ENCODE measurements at places on chromosomes 11 and 22. TPM values are rescaled to one million over a fixed set of nuclear protein-coding genes. Genes with fewer than 3 reads are reported as not detected.

DNA sequence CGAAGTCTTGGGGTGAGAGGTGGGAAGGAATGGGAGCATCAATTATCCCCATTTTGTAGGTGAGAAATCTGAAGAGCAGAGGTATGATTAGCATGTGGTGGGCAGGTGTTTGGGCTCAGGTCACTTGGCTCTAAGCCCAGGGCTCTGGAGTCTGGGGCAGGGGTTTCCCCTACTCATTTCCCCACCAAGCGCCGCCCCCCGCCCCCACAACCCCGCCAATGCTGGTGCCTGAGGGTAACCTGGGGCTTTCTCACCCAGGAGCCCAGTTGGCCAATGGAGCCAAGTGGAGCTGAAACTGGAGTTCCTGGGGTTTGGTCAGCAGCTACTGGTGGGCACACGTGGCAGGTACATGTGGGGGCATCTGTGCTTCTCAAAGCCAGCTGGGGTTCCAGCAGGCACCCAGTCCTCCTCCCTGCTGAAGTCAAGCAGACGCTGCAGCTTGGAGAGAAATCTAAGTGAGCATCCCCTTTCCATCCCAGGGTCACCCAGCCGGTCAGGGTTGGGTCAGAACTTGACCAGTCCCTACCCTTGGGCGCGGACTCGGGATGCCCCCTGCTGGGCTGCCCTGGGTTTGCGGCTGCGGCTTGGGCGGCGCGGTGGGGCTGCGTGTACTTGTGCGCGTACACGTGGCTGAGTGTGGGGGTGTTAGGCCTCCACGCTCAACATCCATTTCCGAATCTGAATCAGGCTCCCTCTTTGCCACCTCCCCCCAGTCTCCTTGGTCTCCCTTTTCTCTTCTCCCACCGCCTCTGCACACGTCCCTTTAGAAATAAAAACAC is 1.7 kb upstream of the CHRM1 start:
- no peak overlapping the region for H3K27ac ChIP-seq
- DNase-seq, result no peak
- peaks cover 56% of the 10 kb centered on the region for H3K27me3 ChIP-seq
- H3K4me1 ChIP-seq, result peaks cover 70% of the 10 kb centered on the region

- H3K4me1 ChIP-seq, result peaks cover 43% of the 10 kb centered on the region
- no peak overlapping the region for H3K27ac ChIP-seq
- DNase-seq, result no peak
- peaks cover 43% of the 10 kb centered on the region for H3K36me3 ChIP-seq
- H3K4me3 ChIP-seq, result no peak overlapping the region
- no peaks in the 10 kb centered on the region for H3K27me3 ChIP-seq
Measured at GRCh38 chr11:61488651-61489291, 19.8 kb upstream of the LRRC10B start.

DNA sequence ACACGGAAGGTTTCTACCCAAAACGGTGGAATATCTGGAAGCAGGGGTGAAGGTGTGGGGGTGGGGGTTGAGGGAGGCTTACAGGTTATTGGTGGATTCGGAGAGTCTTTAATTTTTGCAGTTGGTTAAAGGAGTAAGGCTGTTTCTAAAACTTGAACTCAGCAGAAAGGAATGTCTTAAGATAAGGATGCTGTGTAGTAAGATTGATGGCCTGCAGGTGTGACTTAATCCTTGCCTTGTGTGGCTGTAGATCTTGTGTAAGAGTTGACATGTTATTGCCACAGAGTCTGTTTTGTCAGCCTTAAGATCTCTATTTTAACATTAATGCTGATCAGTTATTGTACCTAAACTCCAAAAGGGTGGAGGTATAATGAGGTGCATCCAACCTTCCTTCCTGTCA is 16.4 kb upstream of the OR6M1 start:
- H3K27me3 ChIP-seq, result no peaks in the 10 kb centered on the region
- DNase-seq, result no peak
- H3K36me3 ChIP-seq, result no peaks in the 10 kb centered on the region

- H3K4me1 ChIP-seq, result peaks cover 21% of the 10 kb centered on the region
- no peak for DNase-seq
- no peaks in the 10 kb centered on the region for H3K36me3 ChIP-seq
- no peak overlapping the region for H3K27ac ChIP-seq
Measured at GRCh38 chr22:37258005-37258752, 14.1 kb upstream of the RAC2 start.

Gene SLC6A5
- polyA plus RNA-seq, result 29.0 TPM

Gene HPX
- polyA plus RNA-seq, result 11.0 TPM

Gene GSTT2B
- 8.4 TPM for polyA plus RNA-seq

Gene MCHR1
- polyA plus RNA-seq, result 6.8 TPM

Measured in spinal cord (tissue), 10 donors.